Amniotic stem cell (primary cell): ENCODE measurements at places on chromosomes 1 and 21.

GRCh38 chr1:64984737-64985136, 18.4 kb upstream of the JAK1 start:
- DNase-seq, result no peak

DNA sequence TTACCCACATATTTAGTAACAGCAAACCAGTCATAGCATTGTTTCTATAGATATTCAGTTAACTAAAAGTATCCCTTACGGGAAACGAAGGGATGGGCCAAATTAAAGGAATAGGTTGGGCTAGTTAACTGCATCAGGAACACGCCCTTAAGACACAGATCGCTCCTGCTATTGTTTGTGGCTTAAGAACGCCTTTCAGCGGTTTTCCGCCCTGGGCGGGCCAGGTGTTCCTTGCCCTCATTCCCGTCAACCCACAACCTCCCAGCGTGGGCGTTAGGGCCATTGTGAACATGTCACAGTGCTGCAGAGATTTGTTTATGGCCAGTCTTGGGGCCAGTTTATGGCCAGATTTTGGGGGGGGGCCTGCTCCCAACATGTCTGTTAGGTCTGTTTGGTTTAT, 14.7 kb downstream of the TNFRSF18 start:
- DNase-seq, result no peak

DNA sequence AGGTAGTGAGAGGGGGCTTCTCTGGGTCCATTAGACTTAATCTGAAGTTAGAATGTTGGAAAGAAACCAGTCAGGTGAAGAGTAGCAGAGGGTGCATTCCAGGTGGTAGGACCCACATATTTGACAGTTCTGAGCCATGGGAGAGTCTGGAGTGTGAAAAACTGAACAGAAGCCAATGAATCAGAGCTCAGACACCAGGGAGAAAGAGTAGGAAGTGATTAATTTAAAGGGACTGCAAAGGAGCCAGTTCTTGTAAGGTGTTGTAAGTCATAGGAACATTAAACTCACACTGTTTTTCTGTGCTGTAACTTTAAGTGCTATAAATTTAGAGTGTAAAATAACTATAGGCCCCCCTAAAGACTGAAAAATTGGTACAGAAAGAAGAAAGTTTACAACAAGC, 5.9 kb upstream of the DHX9 start:
- no peak for DNase-seq

- DNase-seq, result no peak
These were observed 3.6 kb downstream of the NECAP2 start for GRCh38 chr1:16443975-16444770.

DNA sequence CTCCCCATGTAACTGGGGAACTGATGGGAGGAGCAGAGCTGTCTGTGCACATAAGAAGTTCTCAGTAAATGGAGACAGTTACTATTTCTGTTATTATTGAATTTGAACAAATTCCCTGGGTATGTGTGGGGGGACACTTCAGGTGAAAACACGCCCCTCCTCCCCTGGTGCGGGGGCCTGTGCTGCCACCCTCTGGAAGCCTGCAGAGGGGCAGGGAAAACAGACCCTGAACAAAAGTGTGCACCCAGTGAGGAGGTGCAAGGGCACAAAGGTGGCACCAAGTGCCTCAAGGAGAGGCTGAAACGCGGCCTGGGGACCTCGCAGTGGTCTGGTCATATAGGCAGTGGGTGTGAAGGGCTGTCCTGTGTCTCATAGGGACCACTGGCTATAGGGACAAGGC, 18.2 kb upstream of the NADK start:
- DNase-seq, result no peak

DNA sequence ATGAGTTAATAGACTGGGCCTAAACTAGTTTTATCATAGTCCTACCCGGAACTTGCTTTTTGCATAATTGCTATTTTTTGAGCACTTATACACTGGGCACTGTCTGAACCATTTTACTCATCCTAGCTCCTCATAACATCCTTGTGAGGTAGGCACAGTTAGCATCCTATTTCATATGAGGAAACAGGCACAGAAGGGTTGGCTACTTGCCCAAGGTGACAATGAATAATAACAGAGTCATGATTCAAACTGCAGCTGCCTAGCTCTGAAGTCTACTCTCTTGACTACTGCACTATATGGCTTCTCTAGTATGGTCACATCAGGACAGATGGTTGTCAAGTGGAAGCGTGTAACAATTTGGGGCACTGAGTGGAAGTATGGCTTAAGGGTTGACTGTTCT, 18.2 kb upstream of the RC3H1 start:
- DNase-seq, result peak; percentile 61

- DNase-seq, result no peak
These were observed 192.2 kb downstream of the TRABD2B start for GRCh38 chr1:47805018-47805417.

GRCh38 chr1:148353461-148354283, 129.4 kb downstream of the PPIAL4G start:
- DNase-seq, result peak; percentile 10

GRCh38 chr21:17428484-17428869, 84.4 kb upstream of the CXADR start:
- DNase-seq, result no peak

- DNase-seq, result no peak
These were observed 32.7 kb downstream of the TRIM11 start for GRCh38 chr1:228373681-228374571.

DNA sequence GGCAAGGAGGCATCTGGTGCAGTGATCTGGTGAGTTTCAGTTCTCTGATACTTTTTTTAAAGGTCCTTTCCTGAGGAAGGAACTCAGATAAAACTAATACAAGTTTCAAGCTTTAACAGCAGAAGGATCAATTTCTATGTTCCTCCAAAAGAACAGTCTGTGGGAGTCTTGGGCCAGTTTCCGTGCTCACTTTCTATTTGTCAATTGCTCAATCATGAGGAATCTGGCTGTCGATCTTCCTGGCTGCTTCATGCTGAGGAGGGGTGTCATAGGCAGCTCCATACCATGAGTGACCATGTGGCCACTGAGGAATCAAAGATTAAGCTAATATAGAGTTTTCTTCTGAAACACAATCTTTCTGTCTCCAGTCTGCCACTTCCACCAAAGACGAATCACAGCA, 11.4 kb upstream of the TMEM125 start:
- DNase-seq, result no peak

- DNase-seq, result no peak
These were observed 2.2 kb downstream of the PTGFRN start for GRCh38 chr1:116911779-116912469.

DNA sequence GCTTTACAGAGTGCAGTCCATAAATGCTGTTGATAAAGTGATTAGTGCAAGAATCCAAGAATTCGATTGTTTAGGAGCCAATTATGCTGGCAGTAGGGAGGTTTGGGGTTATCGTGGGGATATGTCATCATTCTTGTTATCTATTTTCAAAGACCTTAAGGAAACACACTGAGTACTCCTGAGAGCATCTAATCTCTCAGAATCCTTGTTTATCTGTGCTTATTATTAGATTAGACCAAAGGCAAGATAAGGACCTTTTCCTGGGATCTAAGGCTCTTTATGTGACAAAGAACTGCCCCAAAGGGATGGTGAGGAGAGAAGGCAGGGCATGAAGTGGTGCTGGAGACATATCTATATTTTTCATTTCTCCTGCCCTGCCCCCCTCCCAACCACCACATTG, 139.1 kb downstream of the TSEN15 start:
- no peak for DNase-seq

DNA sequence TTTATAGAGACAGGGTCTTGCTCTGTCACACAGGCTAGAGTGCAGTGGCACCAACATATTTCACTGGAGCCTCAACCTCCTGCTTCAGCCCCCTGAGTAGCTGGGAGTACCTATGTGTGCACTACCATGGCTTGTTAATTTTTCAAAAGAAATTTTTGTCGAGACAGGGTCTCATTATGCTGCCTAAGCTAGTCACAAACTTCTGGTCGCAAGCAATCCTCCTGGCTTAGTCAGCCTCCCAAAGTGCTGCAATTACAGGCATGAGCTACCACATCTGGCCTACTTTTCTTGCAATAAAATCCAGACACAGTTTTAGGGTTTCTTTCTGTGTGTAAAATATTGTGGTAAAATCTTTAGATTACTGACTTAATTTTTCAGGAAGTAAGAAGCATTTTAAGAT, 27.9 kb upstream of the NTPCR start:
- no peak for DNase-seq

- no peak for DNase-seq
These were observed 45.9 kb upstream of the ARTN start for GRCh38 chr1:43887748-43888147.

DNA sequence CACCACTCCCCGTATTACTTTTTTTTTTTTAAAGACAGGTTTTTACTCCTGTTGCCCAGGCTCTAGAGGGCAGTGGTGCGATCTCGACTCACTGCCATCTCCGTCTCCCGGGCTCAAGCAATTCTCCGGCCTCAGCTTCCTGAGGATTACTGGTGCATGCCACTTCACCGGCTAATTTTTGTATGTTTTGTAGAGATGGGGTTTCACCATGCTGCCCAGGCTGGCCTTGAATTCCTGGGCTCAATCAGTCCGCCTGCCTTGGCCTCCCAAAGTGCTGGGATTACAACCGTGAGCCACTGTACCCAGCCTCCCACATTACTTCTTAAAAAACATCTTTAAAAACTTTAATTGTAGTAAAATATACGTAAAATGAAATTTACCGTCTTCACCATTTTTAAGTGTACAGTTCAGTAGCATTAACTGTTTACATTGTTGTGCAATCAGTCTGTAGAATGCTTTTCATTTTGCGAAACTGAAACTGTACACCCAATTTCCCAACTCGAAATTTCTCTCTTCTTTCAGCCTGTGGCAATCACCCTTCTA, 77.0 kb downstream of the ZMYM4 start:
- no peak for DNase-seq

GRCh38 chr1:176954242-176954641, 210.3 kb downstream of the ASTN1 start:
- no peak for DNase-seq

DNA sequence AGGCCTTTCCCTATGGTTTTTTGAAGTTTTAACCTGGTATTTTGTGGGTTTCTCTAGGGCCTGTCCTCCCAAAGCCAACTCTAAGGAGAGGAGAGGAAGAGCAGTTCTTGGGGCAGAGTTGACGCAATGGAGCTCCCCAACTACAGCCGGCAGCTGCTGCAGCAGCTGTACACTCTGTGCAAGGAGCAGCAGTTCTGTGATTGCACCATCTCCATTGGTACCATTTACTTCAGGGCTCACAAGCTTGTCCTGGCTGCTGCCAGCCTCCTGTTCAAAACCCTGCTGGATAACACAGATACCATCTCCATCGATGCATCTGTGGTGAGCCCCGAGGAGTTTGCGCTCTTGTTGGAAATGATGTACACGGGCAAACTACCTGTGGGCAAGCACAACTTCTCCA, 38.2 kb downstream of the ZBTB40 start:
- no peak for DNase-seq

DNA sequence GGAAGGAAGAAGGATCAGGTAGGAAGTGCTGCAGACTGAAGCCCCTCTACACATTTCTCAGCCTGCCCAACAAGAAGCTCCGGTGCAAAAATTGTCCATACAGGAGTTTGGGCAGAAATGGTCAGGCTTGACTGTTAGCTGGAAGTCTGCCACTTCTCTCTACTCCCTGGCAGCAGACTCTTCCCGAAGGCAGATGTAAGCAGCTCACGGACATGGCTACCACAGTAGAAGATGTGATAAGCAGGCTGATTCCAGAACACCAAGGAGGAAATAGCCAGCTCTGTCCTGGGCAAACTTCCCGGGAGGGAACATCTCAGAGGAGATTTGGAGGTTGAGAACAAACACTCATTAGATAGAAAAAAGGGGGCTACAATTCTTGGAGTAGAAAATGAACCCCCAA, 52.6 kb downstream of the TRABD2B start:
- DNase-seq, result no peak

GRCh38 chr1:116228511-116228910, 117.3 kb downstream of the MAB21L3 start:
- no peak for DNase-seq
